ENCODE measurements at places on chromosomes 12 and 14.

- H3K27ac ChIP-seq: no peak overlapping the region
- no peaks in the 10 kb centered on the region for H3K27me3 ChIP-seq
- no peak overlapping the region for H3K4me3 ChIP-seq
- H3K4me1 ChIP-seq: no peaks in the 10 kb centered on the region
- no peaks in the 10 kb centered on the region for H3K36me3 ChIP-seq
- no peak for DNase-seq
Measured at GRCh38 chr12:115140981-115141655, 457.1 kb upstream of the TBX3 start.

- H3K4me1 ChIP-seq: no peaks in the 10 kb centered on the region
- no peaks in the 10 kb centered on the region for H3K36me3 ChIP-seq
- no peak for DNase-seq
- no peak overlapping the region for H3K4me3 ChIP-seq
- H3K27me3 ChIP-seq: no peaks in the 10 kb centered on the region
Measured at GRCh38 chr12:61291647-61292046, 968.6 kb upstream of the USP15 start.

DNA sequence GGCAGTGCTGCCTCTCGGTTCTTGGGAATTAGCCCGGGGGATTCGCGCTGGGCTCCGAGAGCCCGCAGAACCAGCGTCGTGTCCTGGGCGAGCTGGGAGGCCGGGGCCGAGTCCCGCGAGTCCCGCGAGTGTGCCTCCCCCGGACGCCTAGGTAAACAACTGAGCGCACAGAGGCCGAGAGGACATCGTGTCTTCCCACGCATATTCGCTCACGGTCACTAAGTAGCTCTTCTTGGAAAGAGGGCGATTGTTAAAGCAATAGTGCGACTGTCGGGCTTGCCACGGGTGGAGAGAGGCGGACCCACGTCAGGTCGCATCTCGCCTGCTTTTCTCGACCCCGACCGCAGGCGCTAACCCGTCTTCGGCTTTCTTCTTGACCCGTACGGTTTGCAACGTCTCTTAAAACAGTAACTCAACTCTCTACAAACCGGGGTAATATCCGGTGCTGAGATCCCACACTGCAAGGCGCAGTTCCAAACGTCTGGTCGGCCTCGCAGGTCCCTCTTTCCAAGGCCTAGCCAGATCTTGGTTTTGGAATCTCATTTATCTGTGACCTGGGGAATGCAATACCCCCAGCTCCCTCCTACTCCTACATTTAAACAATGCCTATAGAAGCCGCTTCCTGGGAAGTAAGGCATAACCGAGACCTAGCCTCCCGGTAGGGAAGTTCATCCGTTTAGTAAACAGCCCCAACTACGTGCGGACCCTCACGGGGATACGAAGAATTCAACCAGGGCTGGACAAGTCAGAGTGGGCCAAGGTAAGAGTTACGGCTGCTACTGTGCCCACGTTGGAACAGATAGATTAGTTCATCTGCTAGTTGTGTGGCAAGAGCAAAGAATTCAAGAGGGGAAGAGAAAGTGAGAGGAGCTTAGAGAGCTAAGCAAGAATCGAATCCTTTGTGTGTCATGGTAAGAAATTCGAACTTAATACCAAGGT, 736 bp upstream of the PHLDA1 start:
- H3K4me1 ChIP-seq: peaks cover 31% of the 10 kb centered on the region
- H3K36me3 ChIP-seq: peaks cover 26% of the 10 kb centered on the region
- peak overlapping the region; percentile 93 for H3K4me3 ChIP-seq
- no peak for DNase-seq
- H3K27ac ChIP-seq: peak overlapping the region; percentile 100
- no peaks in the 10 kb centered on the region for H3K27me3 ChIP-seq

GRCh38 chr12:77062846-77063461, 2.4 kb downstream of the E2F7 start:
- H3K27ac ChIP-seq: peak overlapping the region; percentile 75
- H3K36me3 ChIP-seq: no peaks in the 10 kb centered on the region
- peak overlapping the region; percentile 55 for H3K4me3 ChIP-seq
- H3K4me1 ChIP-seq: peaks cover 20% of the 10 kb centered on the region

DNA sequence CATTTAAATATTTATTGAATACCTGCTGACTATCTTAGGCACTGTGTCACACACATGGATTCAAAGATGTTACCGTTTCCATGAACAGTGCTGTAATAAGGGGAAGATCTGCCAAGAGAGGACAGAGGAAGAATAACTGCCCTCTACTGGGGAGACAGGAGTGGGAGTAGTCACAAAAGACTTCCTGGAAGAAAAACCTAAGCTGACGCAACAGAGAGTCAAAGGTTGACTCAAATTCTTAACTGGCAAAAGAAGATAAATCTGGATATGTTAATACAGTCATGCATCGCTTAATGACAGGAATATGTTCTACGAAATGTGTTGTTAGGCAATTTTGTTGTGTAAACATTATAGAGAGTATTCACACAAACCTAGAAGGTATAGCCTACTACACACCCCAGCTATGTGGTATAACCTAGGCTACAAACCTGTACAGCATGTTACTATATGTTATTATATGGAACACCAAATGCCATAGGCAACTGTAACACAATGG, 51.5 kb downstream of the DCAF5 start:
- H3K36me3 ChIP-seq: no peaks in the 10 kb centered on the region
- no peak for DNase-seq
- no peaks in the 10 kb centered on the region for H3K27me3 ChIP-seq
- no peaks in the 10 kb centered on the region for H3K4me1 ChIP-seq
- H3K27ac ChIP-seq: no peak overlapping the region
- no peak overlapping the region for H3K4me3 ChIP-seq
